ENCODE measurements at places on chromosomes 2 and 18.

DNA sequence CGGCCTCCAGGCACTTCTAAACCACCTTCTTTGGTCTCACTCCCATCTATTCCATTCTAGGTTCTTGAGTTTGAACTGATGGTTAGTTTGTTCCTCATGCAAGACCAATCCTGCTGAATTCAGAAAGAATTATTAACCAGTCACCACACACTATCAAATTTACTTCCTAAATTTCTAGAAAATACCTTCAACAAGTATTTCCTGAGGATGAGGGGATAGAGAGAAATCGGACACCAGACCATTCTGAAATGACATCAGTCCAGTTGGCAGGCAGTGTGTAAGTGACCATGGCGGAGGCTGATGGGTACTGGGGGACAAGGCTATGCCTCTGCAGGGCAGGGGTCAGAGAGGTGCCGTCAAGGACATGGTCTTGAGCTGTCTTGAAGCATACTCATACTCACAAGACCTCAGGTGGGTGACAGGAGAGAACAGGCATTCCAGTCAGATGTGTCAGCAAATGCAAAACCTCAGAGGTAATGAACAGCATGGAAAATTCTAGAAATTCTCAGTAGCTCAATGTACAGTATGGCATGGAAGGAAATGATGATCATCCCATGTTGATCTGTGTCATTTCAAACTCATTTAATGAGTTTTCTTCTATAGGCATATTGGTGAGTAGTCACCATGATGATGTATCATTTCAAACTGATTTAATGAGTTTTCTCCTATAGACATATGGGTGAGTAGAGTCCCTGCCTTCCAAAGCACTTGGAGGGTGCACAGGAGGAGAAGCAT is 119.6 kb downstream of the DDX1 start:
- DNase-seq = no peak

GRCh38 chr2:159285433-159285832 is 1.1 kb downstream of the WDSUB1 start:
- DNase-seq = no peak

GRCh38 chr2:188244383-188244782 is 47.3 kb upstream of the GULP1 start:
- no peak for DNase-seq

GRCh38 chr2:99571533-99571932 is 81.7 kb upstream of the REV1 start:
- DNase-seq = no peak

DNA sequence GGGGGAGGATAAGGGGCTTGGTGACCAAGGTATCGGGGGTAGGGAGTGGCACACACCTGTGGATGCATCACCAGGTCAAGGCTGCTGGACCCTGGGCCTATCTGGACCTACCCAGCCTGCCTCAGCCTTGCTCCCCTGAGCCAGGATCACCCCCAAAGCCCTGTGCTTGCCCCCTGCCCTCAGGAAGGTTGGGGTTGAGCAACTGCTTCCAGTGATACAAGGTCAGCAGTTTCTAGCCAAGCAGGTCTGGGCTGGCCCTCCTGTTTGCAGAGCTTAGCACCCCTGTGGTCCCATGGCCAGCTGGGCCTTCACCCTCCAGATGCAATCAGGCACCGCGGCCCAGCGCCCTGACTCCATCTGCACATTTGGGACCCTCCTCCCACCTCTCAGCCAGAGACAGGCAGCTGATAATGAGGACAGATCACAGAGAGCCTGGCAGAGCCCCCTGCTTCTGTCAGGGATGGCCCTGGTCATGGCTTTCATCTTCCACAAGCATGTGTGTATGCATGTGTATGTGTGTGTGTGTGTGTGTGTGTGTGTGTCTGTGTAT is 154.6 kb downstream of the TFCP2L1 start:
- no peak for DNase-seq

GRCh38 chr2:203798296-203799087 is 69.1 kb upstream of the CTLA4 start:
- DNase-seq = no peak

- DNase-seq = no peak
Observed at GRCh38 chr2:120555092-120555491, 180.6 kb upstream of the GLI2 start.

DNA sequence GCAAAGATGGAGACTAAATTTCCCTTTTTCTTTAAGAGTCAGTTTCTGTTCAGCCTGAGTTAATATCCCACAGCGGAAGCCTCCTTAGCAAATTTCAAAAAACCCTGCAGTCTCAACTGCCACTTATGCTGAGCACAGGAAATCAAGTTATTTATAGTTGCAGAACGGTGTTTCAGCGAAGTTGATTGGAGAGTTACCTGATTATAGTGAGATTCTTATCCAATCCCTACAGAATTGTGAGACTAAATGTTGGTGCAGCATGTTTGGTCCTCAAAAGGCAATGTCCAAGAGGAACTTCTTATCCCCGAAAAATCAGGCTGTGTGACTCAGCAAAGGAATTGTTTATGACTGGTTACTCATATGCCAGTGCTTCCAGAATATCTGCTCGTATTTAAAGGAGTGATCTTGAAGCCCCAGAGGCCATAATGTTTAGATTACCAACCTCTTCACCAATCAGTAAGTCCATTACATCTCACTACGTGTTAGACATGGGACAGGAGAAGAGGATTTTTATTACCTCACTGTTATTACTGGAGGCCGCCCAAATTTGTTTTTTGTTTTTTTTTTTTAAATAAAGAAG is 67.9 kb downstream of the LRRFIP1 start:
- peak; percentile 91 for DNase-seq

DNA sequence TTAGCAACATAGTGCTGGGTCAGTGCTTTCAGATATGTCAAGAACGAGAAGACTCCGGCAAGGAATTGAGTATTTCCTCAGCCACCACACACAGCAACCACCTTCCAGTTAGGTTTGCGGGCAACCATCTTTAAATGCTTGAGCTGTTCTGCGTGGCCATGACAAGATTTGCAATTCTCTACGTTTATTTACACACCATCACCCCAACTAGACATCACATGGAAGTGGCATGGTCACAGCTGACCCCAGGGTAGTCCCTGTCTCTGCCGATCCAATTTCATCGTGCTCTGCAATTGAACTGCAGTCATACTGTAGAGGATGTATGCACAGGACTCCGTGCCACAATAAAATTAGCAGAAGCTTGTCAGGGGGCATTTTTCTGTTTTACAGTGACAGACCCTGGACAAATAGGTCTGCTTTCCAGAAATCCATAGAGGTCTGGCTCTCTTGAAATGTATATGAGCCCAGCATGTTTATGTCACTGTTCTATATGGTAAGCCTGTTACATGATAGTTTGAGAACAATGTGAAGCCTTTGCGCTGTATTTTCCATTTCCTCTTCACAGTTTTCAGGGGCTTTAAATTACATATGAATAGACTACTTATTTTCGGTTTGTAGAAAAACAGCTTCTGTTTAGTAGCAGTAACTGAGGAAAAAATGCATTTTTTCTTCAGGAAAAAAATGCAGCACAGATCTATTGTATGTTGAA is 605.2 kb downstream of the NR4A2 start:
- DNase-seq = no peak

DNA sequence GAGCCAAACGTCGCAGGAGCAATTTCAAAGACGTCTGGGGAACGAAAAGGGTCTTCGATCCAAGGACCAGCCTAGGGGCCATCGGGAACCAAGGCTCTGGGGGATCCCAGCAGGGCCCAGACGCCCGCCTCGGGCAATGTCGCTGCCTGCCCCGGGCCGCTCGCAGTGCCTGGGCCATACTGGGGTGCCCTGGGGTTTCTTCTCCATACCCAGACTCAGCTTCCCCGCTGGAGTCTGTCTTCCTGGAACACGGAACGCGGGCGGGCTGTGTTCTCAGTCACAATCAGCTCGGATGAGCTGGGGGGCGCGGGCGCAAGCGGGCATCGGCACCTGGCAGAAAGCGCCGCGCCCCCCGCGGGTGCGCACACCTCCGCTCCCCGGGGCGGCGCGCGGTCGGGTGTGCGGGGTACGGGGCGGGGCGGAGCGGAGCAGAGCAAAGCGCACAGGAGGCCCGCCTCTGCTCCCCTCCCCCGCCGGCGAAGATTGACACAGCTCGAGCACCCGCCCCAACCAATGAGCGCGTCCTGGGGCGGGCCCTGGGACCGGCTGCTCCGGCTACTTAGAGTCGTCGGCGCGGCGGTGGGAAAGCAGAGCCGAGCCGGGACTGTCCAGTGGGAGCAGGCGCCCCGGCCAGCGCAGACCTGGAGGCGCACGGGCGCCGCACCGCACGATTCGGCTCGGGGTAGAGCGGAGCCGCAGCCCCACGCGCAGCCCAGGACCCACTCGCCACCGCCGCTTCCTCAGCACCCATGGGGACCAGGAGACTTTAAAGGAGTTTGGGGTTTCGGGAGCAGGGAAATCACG is at the start of gene LRATD1:
Gene LRATD1, plus strand, starts transcription at position 585 of the 804 bp plus-strand sequence. CDS start 1,263 bp downstream, outside the sequence.
- peak; percentile 59 for DNase-seq

DNA sequence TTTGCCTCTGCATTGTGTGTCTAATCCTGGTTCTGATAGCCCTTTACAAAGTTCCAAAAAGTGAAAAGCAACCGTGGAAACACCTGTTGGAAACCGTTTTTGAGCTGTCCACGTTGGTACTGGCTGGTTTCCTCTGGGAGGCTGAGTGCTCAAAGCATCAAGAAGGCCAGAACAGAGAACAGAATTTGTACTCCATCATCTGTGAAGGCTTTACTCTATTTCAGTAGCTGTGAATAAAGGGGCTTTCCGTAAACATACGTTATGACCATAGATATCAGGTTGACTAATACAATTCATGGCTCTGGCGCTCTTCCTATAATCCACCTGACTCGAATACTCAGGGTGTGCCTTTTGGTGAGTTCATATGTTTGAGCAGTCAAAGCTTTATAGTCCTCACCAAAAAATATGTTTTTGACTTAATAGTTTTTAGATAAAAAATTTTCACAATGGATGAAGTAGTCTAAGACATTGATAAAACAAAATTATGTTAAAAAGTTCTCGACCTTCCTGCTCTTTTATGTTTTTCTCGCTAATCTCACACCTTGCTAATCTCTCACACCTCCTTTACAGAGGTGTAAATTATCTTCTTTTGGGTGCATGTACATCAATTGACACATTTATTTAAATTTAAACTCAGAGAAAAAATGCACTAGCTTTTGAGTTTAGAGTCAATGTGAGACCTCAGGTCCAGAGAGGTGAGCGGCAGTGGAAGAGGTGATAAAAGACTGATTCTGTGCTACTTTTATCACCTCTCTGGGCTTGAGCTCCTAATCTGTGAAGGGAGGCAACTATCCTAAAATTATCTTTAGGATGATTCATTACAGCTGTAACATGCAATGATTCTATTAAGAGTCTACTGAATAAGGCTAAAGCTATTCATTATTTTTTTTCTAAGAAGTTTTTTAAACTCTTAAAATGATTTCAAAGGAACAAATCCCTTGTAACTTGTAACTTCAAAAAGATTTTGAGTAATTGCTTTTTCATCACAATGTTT is 65.3 kb downstream of the CXCR4 start:
- DNase-seq = no peak

DNA sequence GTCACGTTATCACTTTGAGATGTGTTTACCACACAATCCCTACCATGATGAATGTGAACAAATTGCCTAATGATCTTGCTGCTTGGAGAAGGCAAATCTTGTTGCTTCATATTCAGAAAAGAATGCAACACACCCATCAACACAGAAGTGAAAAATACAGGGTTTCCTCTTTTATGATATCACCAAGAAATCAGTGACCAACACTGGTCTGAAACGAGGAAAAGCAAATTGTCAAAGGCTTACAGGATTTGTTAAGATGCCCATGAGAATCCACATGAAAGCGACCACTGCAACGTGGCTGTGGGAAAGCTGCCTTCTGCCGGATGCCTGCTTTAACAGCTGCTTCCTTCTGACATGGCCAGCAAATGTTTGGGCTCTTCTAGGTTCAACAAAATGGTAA is 397.6 kb upstream of the LRATD1 start:
- no peak for DNase-seq

DNA sequence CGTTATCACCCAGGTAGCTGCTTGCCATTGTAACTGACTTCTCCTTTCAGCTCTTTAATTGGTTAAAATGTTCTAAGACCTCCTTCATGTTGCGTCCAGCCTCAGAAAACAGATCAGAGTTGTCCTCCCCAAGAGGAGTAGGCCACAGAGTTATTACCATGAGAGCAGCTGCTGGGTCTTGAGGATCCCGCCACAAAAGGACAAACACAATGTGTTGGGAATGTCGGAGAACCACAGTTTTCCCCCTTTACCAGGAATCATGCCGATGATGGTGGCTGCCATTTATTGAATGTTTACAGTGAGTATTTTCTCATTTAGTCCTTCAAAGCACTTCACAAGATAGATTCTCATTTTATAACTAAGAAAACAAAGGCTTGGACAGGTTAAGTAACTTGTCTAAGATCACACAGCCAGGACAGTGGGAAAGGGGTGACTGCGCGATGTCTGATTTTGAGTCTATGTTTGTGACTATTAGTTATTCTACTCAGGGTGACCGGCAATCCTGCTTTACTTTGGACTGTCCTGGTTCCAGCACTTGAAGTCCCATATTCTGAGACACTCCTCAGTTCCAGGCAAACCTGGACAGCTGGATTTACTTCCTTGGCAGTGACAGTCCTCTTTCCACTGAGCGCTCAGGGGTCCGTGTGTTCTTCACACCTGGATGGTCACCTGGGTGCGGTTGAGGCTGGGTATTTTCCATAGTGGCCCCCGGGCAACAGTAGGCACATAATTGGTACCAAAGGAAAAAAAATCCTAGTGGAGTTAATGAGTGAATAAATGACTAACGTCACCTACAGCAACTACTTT is 93.6 kb downstream of the LIPG start:
- DNase-seq = no peak

DNA sequence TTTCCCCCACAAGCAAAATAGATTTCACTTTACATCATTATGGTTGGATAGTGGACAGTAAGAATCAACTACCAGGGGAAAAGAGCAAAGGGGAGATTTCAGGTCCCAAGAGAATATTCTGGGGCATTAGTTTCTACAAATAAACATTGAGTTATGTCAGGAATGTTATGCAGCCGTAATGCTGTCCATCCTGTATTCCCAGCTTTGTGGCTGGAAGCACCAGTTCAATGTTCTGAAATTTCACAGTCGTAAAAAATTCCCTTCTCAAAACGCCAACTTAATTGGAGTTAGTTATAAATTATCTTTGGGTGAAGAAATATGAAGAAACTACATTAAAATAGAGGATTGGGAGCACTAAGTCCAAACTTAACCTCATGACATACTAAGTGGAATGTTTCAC is 141.5 kb upstream of the FIGN start:
- peak; percentile 65 for DNase-seq

DNA sequence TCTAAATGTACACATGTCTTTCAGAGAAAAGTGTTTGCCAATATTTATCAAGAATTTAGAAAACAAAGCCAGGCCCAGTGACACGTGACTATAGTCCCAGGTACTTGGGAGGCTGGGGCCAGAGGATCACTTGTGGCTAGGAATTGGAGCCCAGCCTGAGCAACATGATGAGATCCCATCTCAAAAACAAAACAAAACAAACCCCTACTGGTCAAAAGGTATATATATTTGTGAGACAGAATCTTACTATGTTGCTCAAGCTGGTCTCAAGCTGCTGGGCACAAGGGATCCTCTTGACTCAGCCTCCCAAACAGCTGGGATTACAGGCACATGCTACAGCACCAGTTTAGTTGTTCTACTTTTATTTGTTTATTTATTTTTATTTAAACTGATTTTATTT is 79.2 kb downstream of the ZDBF2 start:
- DNase-seq = no peak

- DNase-seq = peak; percentile 95
Observed at GRCh38 chr2:26008851-26009566, 24.9 kb upstream of the RAB10 start.

Data from fibroblast of gingiva (primary cell).